ENCODE measurements at places on chromosomes 7 and 10.

DNA sequence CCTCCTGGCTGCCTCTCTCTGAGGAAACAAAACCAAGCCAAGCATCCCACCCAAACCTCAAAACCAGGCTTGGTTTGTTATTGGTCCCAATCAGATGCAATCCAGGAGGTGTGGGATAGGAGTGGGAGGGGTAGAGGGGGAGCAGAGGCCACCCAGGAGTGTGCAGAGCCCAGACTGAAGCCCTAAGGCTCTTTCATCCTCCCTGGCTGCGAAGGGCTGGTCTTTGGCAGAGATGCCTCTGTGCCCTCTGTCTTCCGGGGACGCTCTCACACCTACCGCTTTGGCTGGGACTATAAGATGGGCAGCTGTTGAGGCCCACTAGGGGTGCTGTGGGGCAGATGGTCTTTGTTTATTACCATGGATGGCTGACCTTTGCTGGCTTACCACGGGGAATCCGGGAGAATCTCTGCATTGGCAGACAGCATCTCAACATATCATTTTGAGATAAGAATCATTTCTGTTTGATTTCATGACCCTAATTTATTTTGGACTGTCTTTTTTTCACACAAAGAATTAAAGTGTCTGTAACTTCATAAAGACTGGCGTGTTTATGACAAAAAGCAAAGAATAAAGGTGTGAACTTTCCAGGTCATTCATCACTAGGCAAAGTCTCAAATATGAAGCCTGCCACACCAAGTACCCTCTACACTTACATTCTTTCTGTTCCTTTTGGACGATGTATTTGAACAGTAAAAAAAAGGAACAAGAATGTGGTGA is 6.5 kb upstream of the DENND2A start:
- DNase-seq: no peak

GRCh38 chr10:43461950-43462349 is 25.0 kb downstream of the ZNF487 start:
- peak; percentile 42 for DNase-seq

- peak; percentile 81 for DNase-seq
These were observed 148.6 kb upstream of the FAM3C start for GRCh38 chr7:121544726-121545125.

GRCh38 chr7:5420881-5421713 is 2.5 kb downstream of the TNRC18 start:
- DNase-seq: no peak

DNA sequence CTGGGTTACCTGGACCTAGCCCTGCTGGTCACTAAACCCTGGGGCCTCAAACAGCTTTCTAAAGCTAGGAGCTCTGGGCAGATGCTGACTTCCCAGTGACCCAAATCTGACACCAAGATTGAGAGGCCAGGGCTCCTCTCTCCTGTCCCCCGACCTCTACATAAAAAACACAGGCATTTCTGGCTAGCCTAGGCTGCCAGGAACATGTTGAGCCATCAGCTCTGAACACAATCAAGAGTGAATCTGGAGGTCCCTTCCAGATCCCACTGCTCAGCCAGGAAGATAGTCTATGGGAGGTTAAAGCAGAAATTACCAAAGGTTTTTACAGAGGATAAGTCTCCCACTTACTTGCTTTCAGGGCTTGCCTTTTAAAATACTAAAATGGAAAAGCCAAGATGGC is 22.1 kb upstream of the PDE1C start:
- no peak for DNase-seq

DNA sequence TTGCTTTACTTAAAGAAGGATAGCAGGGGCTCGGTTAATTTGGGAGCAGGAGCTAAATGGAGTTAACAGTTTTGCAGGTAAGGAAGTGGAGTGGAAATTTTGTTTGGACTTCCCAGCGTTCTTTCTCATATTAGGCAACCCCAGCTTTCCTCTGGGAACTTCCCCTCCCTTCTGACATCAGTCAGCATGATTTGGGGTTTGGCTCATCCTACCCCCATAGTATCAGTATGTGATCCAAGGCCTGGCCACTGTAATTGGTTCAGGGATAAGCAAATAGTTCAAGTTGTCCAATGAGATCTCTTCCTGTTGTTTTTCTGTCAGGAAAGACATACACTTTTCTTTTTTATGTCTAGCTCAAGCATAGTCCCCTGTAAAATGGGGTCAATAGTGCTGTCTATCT is 125.6 kb upstream of the CDK6 start:
- no peak for DNase-seq
